Dermis microvascular lymphatic vessel endothelial cell (primary cell): ENCODE measurements at places on chromosomes 3 and 15. TPM values are rescaled to one million over a fixed set of nuclear protein-coding genes. Genes with fewer than 3 reads are reported as not detected.

- no peak for DNase-seq
Observed at GRCh38 chr3:195539479-195539878, 3.6 kb downstream of the PPP1R2 start.

DNA sequence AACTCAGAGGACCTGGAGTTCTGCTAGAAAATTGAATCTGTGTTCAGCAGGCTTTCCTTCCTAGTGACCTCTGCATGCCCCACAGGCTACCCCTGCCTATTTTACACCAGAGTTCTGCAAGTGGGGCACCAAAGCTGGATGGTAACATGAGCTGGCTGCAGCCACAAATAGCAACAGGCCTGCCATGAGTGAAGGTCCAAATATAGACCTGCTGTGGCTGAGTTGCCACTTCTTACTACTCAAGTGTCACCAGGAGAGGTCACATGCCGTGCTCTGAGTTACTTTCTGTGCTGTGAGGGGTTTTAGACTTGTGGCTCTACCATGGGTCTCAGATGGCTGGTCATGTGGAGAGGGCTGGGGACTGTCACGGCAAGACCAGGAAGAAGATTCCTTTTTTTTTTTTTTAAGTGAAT, at the start of gene FSD2:
Gene FSD2, minus strand, starts transcription at position 76 of the 413 bp plus-strand sequence. CDS start 18,679 bp downstream, outside the sequence.
- no peak for DNase-seq

- no peak for DNase-seq
Observed at GRCh38 chr3:58411036-58411435, 22.6 kb downstream of the PDHB start.

- DNase-seq: no peak
Observed at GRCh38 chr3:59658274-59658673, 608.4 kb upstream of the CFAP20DC start.

- DNase-seq: no peak
Observed at GRCh38 chr15:94305133-94305532, 73.8 kb downstream of the MCTP2 start.

DNA sequence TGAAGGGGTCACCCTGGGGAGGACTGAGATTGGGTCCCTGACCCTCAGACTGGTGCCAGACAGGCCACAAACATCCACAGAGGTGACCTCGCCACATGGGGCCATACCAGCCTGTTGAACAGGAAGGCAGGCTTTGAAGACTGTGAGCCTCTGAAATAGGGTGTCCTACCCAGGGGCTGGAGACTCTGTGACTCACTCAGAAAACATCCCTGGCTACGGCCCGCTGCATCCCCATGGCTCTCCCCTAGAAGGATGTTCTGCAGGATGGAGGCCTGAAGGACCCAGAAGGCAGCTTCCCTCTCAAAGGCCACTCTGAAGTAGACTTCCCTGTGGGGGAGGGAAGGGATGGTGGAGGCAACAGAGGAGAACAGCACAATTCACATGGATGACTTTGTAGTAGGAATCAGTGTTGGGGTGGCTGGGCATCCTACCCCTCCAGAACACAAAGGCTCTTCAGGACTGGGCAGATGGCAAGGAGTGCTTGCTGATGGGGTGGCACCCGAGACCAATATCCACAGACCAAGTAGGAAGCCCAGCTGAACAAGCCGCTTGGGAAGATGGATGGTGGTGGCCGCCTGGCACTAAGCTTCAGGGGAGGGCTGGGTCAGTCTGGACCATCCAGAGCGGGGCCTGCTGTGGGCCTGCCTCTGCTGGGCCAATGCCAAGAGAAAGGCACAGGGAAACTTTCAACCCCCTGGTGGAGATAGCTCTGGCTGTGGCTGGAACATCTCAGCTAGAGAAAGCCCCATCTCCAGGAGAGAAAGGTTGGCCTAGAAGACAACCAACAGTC, 37.6 kb upstream of the DUSP7 start:
- DNase-seq: peak; percentile 24

Gene ITGA11
- total RNA-seq: 6.0 and 51.3 TPM in 2 replicates

DNA sequence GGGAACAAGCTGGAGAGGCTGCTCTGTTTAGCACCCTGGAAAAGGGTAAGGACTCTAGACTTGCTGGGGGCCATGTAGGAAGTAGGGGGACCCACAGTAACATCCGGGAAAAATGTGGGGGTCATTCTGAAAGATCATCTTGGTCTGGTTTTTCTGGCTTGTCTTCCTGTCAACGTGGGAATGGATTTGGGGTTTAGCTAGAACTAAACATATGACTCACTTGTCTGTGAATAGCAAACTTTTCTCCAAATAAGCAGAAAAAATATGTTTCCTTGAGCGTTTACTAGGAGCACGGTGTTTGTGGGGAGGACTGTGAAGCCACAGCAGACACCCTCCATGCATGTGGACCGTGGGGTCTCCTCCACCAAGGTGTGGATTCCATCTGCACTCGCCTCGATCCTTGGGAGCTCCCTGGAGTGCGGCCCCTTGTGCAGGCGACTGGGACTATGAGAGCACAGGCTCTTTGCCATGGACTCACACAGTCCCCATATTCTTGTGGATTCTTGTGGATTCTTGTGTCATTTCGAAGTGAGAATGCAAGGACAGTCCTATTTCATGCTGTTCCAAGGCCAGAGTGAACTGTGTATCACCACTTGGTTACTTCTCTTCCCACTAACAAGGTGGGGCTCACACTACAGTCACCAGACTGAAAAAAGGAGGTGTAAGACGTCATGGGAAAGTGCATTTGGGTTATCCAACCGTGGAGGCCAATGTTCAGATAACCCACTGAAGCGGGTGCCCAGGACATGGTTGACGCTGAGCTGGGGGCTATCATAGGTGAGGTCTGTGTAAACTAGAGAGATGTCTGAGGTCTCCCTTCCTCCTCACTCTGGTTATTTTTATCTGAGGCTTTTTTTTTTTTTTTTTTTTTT, 25.5 kb downstream of the PGPEP1L start:
- DNase-seq: no peak

DNA sequence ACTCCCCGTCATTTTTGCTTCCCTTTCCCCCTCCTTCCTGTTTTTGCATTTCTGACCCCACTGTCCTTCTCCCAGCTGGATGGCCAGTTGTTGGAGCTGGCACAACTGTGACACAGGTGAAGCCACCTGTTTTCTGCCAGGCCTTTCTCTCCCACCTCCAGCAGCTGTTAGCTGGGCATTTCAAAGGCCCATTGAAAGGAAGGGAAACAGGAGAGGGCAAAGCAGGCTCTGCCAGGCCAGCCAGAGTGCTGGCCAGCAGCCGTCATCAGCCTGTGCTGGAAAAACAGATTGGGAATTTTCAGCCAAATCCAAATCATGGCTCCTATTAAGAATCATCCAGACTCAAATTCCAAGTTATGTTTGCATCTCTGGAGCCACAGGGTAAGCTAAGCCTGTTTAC, 155.2 kb upstream of the C2CD4B start:
- DNase-seq: no peak

Gene CDC25A
- 8.6 and 9.1 TPM in 2 replicates for total RNA-seq

Gene SSR3
- 157 and 161 TPM in 2 replicates for total RNA-seq
